ENCODE measurements at places on chromosomes 5 and 9. TPM values are rescaled to one million over a fixed set of nuclear protein-coding genes. Genes with fewer than 3 reads are reported as not detected.

- no peak for DNase-seq
Observed at GRCh38 chr5:43320846-43321245, 7.6 kb upstream of the HMGCS1 start.

- no peak for DNase-seq
Observed at GRCh38 chr5:96214442-96215197, 218.4 kb downstream of the PCSK1 start.

DNA sequence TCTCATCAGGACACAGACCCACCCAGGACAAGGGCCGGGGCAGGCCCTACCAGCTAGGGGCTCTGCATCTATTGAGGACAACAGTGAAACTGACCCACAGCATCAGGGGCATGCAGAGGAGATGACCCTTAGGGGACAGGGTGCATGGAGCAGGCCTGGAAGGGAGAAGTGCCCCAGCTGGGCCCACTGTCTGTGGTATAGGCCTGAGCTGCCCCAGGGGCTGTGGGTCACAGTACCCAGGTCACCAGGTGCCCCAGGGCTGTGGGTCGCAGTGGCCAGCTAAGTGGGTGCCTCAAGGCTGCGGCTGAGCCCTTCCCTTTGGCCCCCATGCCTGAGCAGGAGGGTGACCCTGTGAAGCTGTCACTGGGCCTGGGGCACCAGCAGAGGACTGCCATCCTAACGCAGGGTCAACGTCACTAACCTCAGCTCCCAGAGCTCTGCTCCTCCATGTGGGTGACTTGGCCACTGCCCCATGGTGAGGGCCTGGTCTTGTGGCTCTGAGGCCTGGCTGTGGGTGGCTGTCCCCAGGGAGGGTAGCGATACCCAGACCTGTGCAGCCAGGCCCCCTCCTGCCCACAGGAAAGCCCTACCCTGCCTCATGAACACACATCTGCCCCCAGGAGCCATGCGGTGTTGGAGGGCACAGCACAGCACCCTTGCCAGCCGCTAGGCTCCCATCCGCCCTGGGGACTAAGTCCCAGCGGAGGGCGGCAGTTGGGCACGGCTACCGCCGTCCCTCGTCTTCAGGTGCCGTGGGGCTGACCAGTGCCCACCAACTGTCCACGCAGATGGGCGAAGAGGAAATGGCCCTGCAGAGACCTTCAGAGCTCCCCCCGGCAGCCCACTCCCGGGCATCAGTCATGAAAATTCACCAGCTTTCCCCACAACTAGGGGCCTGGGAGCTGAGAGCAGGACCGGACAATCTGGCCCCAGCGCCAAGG is 4.9 kb downstream of the EDF1 start:
- DNase-seq = no peak

DNA sequence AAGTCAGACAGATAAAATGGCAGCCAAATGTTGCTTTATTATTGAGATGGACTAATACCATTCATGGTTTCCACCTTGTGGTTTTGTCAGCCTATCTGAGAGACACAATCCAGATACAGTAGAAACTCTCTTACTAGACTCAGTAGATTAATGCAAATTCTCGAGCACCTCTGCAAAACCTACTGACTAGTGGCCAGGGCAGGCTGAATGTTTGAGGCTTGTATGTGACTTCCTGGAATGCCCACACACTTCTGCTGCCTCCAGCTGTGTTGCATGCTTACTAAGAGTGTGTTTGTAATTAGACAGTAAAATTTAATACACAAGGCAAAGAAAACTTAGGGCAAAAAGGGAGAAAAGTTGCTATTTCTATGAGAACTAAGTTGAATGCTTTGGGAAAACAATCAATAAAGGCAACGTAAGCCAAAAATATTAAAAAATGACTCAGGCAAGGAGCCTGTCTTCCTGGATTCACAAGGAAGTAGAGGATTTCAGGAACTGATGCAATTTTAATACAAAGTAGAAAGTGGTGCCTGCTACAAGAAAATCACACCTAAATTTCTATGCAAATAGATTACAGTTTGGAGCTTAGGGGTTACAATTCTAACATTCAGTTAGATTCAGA is 30.2 kb upstream of the CCNG1 start:
- peak; percentile 2 for DNase-seq

- DNase-seq = no peak
Observed at GRCh38 chr9:130332384-130332926, 66.9 kb downstream of the HMCN2 start.

DNA sequence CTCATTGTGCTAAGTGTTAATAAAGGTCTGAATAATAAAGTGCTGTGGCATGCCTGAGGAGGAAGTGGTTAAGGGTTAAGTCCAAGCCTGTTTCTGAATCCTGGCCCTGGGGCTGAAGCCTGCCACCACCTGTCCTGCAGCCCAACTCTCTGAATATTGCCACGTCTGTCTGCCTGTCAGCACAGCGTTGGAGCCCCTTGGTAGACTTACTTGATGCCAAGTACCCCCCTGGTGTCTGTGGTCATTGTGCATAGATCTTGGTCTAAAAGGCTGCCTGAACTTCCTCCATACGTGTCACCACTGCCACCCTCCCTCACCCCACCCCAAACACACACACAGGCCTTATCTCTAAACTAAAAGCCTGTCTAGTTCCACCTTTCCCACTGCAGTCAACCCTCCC is 35.4 kb upstream of the SLC2A8 start:
- no peak for DNase-seq

DNA sequence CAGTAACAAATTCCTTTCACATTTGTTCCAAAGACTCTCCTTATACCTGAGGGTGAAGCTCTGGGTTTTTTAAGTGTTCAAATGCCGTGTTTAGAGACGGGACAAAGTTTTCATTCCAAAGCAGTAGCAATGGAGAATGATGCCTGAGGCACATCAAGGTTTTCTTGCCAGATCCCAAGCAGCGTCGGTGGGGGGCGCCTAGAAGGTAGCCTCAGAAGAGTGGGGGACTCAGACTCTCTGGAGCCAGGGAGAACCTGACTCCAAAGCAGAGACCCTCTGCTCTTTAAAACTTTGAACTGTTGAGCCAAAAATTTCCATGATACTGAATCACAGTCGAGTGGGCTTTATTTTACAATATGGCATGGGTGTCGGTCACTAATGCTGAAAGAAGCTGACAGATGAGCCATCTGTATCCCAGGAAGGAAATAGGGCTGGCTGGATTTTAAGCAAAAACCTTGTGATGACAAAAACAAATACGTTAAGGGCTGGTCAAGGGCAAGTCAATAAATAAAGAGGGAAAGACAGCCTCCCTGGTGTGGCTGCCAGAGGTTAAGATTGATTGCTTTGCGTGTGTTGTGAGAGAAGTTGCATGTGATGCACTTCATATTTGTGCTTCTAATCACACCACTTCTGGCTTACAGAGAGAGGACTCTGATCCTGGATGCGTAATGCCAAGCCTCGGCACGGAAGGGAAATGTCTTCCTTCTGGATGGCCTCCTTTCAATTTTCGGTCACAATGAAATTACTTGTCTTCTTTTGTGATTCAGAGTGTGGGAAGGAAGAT is 161.1 kb upstream of the EFNA5 start:
- no peak for DNase-seq

MARVELD2 gene
- total RNA-seq = 3.1 TPM

C9 gene
- 0.34 TPM for total RNA-seq

LCN1 gene
- total RNA-seq = not detected

TRIP13 gene
- total RNA-seq = 39.6 TPM

MOCS2 gene
- total RNA-seq = 24.2 TPM

TTLL11 gene
- 5.3 TPM for total RNA-seq

SLC34A3 gene
- not detected for total RNA-seq
